SK-N-MC (cell line): ENCODE measurements at places on chromosomes 3 and 15.

DNA sequence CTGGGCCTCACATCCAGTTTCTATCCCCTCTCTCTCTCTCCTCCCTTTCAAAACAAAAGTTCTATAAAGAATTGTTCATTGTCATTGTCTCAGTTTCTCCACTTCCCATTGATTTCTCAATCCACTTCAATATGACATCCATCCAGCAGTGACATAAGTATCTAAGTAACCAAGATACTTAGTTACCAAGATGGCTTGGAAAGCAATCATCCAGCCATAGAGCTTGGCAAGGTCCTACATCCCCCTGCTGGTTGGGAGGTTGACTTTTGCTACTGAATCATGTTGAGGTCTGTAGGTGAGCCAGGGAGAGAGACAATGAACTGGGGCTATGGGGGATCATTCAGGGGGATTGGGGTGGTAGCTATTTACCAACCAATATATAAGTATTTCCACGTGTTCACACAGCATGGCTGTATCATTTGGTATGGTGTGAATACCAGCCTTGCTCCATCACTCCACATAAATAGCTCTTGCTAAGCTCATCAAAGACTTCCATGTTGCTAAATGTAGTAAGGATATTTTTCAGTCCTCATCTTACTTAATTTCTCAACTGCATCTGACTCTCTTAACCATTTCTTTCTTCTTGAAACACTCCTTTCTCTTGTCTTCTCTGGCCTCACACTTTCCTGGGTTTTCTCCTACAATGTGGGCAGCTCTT lies 58.8 kb upstream of the NTRK3 start:
- no peak for DNase-seq

DNA sequence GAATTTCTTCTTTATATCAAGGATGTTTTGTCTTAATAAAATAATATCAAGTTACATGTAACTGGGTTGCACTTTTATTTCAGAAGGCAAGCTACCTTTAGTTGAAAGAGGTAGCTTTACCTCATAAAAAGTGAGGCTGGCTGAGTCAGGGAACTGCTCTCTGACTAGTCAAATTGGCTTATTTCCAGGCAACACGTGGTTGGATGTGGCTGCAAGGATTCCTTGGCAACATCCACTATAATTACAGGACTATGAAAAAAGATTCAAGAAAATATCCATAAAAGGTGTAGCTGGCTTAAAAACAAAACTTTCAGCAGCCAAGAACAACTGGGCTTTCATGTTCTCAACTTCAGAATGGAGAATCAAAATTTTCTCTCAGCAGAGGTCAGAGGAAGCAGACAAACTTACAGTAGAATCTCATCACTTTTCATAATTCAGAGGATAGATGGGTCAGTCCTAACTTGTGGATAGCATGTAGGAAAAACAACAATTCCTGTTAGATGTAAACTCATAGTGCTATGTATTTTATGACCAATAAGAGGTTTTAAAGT lies 779.1 kb downstream of the MECOM start:
- no peak for DNase-seq

GRCh38 chr3:126881861-126882260 lies 101.1 kb upstream of the PLXNA1 start:
- no peak for DNase-seq

GRCh38 chr15:82810890-82811426 lies 1.5 kb downstream of the WHAMM start:
- DNase-seq: no peak

- DNase-seq: no peak
These were observed 255.8 kb downstream of the MEIS2 start for GRCh38 chr15:36844534-36844998.

- DNase-seq: no peak
These were observed 53.2 kb upstream of the ZNF148 start for GRCh38 chr3:125428216-125428830.

DNA sequence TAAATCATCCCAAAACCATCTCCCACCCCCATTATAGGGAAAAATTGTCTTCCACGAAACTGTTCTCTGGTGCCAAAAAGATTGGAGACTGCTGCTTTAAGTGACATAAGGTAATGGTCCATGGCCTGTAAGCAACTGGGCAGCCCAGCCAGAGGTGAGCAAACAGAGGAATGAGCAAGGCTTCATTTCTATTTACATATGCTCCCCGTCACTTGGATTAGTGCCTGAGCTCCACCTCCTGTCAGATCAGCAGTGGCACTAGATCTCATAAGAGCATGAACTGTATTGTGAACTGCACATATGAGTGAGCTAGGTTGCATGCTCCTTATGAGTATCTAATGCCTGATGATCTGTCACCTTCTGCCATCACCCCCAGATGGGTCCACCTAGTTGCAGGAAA lies 1159.8 kb upstream of the ALCAM start:
- no peak for DNase-seq

DNA sequence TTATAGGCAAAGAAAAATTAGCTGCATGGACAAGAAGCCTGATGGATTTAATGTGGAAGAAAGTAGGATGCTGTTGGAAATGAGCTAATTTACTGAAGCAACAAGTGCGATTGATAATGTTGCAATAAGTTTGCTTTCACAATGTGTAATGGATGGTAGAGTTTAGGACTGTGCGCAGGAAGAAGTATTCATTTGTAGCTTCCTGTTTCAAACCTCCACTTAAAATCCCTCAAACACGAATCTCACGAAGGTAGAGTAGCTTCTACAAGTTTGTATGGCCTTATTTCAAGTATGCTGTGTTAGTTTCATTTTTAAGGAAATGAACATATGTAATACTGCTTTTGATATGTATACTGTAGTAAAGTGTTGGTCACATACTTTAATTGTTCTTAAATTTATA lies 42.3 kb downstream of the KCNH8 start:
- DNase-seq: no peak

DNA sequence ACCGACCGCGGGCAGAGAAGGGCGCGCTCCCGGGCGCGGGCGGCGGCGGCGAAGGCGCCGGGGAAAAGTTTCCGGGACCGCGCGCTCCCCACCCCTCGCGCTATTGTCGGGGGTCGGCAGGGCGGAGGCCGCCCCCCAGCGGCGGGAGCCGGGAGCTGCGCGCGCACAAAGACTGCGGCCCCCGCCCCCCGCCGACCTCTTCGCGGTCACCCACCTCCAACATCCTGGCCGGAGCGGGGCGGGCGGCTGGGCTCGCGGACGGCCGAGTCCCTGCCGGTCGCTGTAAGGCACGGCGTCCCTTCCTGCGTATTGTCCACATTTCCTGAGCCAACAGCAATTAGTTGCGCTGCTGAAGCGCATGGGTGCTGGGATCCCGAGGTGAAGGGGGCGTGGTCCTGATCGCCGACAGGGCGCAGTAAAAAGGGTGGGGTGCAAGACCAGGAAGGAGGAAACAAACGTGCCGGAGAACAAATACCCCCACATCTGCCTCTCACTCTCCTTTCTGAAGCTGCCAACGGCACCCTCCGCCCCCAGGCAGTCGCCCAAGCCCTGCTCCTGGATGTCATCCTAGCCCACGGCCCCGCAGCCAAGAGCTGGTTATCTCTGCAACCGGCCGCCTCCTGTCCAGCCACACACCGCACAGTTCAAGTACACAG lies at the start of gene TMEM44:
TSS of gene TMEM44 (minus strand) at position 71 of the 656 bp plus-strand sequence. CDS start 204 bp downstream, outside the sequence.
- DNase-seq: no peak

DNA sequence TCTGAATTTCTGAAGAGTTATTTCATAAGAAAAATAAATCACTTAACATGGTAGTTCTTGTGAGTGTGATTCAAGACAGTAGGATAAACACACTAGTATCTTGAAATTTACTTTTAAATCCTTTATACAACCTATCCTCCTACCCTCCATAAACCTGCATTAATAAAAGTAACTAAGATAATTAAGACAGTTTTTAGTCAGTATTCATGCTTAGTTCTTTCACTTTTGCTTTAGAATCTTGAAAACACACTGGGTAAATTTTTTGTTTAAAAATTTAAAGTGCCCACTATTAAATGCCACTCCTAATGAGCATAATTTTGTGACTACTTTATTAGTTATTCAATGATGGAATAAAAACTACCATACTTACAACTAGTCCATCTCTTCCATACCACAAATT lies 28.8 kb downstream of the GOLIM4 start:
- no peak for DNase-seq

DNA sequence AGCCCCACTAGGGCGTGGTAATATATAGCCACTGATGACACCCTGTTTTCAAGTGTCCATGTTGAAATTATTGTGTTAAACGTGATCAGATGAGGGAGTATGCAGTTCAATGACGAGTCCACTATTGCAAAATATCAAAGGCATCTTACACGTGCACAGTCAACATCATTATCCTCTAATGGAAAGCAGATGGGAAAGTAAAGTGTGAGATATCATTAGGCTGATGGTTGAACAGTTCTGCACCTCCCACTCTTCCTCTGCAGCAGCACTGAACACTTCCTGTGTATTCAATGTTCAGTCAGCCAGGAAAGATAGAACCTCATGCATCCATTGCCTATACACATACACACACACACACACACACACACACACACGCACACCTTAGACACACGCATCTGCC lies 431.8 kb upstream of the CCDC54 start:
- peak; percentile 48 for DNase-seq

GRCh38 chr3:23987356-23987755 lies 42.3 kb downstream of the NR1D2 start:
- no peak for DNase-seq

GRCh38 chr3:42486814-42487565 lies 15.5 kb upstream of the VIPR1 start:
- no peak for DNase-seq

- DNase-seq: peak; percentile 40
These were observed 38.7 kb upstream of the MGA start for GRCh38 chr15:41621200-41622193.

GRCh38 chr3:101124125-101124524 lies 130.9 kb upstream of the ABI3BP start:
- DNase-seq: no peak

GRCh38 chr3:79477242-79477641 lies 290.6 kb downstream of the ROBO1 start:
- DNase-seq: no peak

DNA sequence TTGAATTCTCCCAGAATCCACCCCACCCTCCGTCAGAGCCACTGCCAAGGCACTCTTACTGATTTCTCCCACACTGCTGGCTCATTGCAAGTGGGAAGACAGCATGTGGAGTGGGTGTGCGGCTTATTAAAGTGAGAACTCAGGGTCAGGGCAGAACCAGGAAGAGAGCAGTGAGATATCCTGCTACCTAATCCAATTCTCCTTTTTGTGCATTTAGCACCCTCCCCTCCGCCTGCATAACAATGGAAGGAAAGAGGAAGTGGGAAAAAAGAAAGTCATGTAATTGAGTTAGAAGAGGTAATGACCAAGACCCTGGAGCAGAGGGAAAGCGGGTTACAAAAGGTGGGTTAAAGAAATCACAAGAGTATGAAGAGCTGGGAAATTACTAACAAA lies 27.8 kb upstream of the PIK3CB start:
- no peak for DNase-seq

DNA sequence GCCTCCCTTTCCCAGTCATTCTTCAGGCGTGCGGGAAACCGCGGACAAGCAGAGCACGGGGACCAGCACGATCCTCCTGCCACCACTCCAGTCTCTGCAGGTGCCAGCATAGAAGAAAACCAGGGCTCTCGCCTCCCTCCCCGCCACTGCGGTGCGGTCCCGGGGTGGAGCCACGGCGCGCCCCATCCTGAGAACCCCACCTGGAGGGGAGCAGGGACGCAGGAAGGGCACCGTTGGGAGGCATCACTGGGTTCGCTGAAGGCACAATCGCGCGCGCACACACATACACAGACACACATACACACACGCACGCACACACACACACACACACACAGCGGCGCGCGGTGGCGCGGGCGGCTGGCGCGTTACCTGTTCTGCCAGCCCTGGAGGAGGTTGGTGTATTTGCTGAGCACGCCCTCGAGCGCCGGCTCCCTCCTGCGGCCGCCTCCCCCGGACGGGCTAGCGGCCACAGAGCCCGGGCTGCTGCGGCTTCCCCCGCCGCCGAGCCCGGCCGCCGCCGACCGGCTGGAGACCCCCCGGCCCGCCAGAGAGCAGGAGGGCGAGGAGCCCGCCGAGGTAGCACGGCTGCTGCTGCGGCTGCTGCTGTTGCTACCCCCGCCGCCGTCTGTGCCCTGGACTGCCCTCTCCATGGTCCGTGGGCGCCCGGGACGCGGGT lies 394 bp downstream of the OSBPL10 start:
- no peak for DNase-seq

DNA sequence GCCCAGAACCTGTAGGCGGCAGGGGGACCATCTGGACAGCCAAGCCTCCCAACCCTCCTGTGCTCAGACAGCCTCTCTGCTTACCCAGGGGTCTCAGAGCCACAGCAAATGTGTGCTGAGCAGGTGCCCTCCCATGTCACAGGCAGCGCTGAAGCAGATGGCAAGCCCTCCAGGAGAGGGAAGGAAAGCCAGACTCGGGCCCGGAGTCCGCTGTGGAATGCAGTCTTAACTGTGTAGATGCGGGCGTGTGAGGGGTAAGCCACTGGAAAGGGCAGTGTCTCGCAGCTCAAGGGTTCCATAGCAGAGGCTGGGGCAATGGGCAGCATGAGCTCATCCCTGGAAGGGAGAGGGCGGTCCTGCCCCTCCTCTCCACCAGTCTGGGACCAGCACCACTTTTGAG lies 45.6 kb downstream of the UMPS start:
- DNase-seq: no peak

DNA sequence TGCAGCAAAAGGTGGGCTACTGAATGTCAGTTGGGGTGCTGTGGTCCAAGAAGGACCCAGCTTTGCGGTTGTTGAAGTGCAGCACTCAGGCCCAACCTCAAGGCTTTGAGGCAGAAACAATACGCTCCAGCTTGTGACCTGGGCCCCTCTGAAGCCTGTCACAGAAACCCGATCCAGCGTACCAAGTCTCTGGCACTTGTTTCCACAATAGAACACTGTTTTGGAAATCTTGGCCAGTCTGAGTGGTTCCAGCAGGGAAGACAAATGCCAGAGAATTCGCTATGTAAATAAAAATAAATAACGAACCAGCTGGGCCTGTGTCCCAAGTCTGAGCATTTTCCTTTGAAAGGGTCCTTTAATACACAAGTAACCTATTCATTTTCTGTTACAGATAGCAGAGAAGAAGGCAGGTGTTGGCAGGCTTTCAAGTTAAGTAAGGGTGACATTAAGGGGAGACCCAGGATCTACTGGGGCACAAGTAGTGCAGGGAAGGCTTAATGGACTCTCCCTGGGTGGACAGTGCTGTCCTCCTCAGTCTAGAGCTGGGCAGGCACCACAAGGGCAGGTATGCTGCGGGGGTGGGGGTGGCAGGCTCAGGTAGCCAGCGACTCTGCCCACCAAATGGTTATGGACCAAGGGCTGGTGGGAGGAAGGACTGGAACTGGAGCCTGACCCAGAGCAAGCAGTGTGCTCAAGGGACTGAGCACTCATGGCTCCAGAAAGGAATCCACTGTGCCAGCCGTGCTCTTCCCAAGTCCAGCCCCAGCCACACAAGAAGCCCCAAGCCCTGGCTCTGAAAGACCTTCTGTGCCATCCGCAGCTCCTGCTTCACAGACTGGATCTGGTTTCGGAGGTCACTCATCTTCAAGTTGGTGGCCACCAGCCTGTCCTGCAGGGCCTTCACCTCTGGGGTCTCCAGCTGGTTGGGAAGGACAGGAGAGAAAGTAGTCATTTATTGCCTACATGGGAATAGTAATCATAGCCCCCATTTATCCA lies 26.3 kb downstream of the CCDC13 start:
- no peak for DNase-seq

- DNase-seq: no peak
These were observed 836.2 kb downstream of the AGBL1 start for GRCh38 chr15:86915811-86916331.

- DNase-seq: no peak
These were observed 44.4 kb downstream of the TIPARP start for GRCh38 chr3:156718622-156719306.

GRCh38 chr3:100825574-100825973 lies 116.3 kb downstream of the TFG start:
- DNase-seq: no peak
